ENCODE measurements at places on chromosomes 1 and 21.

- DNase-seq: no peak
Observed at GRCh38 chr1:64691626-64692025, 53.2 kb upstream of the RAVER2 start.

GRCh38 chr1:180947901-180948640 lies 35.4 kb downstream of the KIAA1614 start:
- DNase-seq: no peak

GRCh38 chr1:7426780-7427604 lies 344.1 kb upstream of the VAMP3 start:
- no peak for DNase-seq

DNA sequence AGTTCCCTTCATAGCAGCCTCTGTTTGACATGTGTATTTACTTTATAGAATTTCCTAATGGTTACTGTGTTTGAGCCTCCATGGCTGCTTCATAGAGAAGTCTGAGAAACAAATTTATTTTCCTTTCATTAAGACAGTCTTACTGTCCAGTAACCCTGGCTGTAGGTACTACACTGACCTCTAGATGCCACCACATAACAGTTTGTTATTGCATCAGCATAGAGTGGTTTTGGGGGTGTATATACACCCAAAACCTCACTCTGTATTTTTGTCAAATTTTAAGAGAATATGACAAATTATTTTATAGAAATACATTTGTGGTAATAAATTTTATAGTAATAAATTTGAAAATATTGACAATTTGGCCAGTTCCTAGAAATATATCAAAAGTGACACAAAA lies 57.3 kb downstream of the OBSCN start:
- DNase-seq: no peak

DNA sequence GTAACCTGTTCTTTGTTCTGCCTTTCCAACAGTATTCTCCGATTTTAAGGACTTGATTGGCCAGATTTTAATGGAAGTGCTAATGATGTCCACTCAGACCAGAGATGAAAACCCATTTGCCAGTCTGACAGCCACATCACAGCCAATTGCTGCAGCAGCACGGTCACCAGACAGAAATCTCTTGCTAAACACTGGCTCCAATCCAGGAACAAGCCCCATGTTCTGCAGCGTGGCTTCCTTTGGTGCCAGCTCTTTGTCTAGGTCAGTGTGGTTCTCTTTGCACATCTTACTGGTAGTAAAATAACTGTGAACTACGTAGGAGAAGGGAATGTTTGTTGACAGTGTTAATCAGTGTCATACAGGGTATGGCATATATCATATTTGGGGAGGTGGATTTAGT lies 72.7 kb downstream of the UBE4B start:
- DNase-seq: no peak
